ENCODE measurements at places on chromosomes 2 and 18. TPM values are rescaled to one million over a fixed set of nuclear protein-coding genes. Genes with fewer than 3 reads are reported as not detected.

The GREB1 gene
- 0.30 TPM for total RNA-seq

The REG3A gene
- total RNA-seq: not detected

The PLB1 gene
- total RNA-seq: 0.30 TPM

The REG3G gene
- total RNA-seq: not detected

The CNGA3 gene
- total RNA-seq: not detected

The UGT1A5 gene
- total RNA-seq: not detected

The SERPINB3 gene
- not detected for total RNA-seq

The ABCG8 gene
- not detected for total RNA-seq

The CXCR2 gene
- not detected for total RNA-seq

The RAX gene
- total RNA-seq: not detected

The INHA gene
- total RNA-seq: not detected

The ANKMY1 gene
- 4.0 TPM for total RNA-seq

The SIX3 gene
- not detected for total RNA-seq

The ABHD1 gene
- total RNA-seq: not detected

The SP5 gene
- not detected for total RNA-seq

The SCYGR8 gene
- total RNA-seq: not detected

The SH3RF3 gene
- total RNA-seq: 6.1 TPM

The ZCCHC2 gene
- 18.8 TPM for total RNA-seq

The DSG1 gene
- not detected for total RNA-seq

The TEX44 gene
- total RNA-seq: not detected

The PROC gene
- total RNA-seq: not detected

The CNTNAP5 gene
- not detected for total RNA-seq

The TBR1 gene
- total RNA-seq: under 0.01 TPM

The EEF1B2 gene
- total RNA-seq: 649 TPM

The SERPINB11 gene
- not detected for total RNA-seq

The CDK15 gene
- total RNA-seq: 0.30 TPM

The PLGLB2 gene
- total RNA-seq: 0.32 TPM

The ANKRD30B gene
- total RNA-seq: not detected

The HOXD12 gene
- not detected for total RNA-seq

The SPDYA gene
- 0.32 TPM for total RNA-seq

The HES6 gene
- 8.8 TPM for total RNA-seq

The MARCO gene
- total RNA-seq: not detected

The CSRNP3 gene
- total RNA-seq: 0.46 TPM

The CERKL gene
- total RNA-seq: not detected

The DYNAP gene
- not detected for total RNA-seq

The REG1B gene
- total RNA-seq: not detected

The HOXD13 gene
- not detected for total RNA-seq

The MGAT5 gene
- total RNA-seq: 54.9 TPM

The ZC3H8 gene
- 3.3 TPM for total RNA-seq

The NR4A2 gene
- total RNA-seq: under 0.01 TPM

The COL4A3 gene
- not detected for total RNA-seq

The TCF23 gene
- total RNA-seq: not detected

The SKOR2 gene
- total RNA-seq: not detected

The RGPD4 gene
- not detected for total RNA-seq

The FAP gene
- total RNA-seq: 7.1 TPM

The SH2D6 gene
- total RNA-seq: 0.32 TPM

The EIF5B gene
- 23.7 TPM for total RNA-seq

The RFTN2 gene
- total RNA-seq: 5.5 TPM

The TTN gene
- 1.3 TPM for total RNA-seq

The LCT gene
- total RNA-seq: not detected

The ANKRD39 gene
- total RNA-seq: 9.1 TPM

The CD207 gene
- 0.30 TPM for total RNA-seq

The HOXD10 gene
- 0.15 TPM for total RNA-seq

The PCARE gene
- total RNA-seq: not detected

The LOXHD1 gene
- not detected for total RNA-seq

The SCTR gene
- not detected for total RNA-seq

Measured in epithelial cell of umbilical artery (primary cell).